Activated T-helper 2 cell treated with anti-CD3 and anti-CD28 coated beads, Interferon-gamma antibody, Interleukin-2, Interleukin-4, amounts not matched to agents 10 μg/mL and 5 μg/mL and 100 μg/mL, durations not matched to agents 14 hours and 24 hours and 36 hours (primary cell): ENCODE measurements at places on chromosomes 3 and 15. TPM values are rescaled to one million over a fixed set of nuclear protein-coding genes. Genes with fewer than 3 reads are reported as not detected.

VEPH1 gene
- total RNA-seq, result not detected in 2 replicates

CTSH gene
- total RNA-seq, result 47.1 and 53.8 TPM in 2 replicates

DNA sequence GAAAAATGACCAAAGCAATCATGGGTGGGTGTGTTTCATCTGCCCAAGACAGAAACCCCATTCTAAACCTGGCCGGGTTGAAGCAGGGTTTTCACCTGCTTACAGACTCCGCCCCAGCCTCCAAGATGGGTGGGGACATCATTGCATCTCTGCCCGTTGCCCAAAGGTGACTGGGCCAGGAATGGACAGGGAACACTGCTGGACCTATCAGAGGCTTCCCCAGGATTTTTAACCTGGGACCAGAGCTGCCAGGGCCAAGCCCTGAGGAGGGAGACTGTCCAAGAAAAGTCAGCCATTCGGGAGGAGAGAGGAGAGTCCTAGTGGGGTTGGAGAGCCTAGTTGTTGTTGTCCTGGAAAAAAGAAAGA lies 109.7 kb upstream of the ALDH1A3 start:
- no peak overlapping the region for H3K27ac ChIP-seq
- H3K4me1 ChIP-seq, result no peaks in the 10 kb centered on the region
- no peak overlapping the region for H3K4me3 ChIP-seq
- no peaks in the 10 kb centered on the region for H3K36me3 ChIP-seq
- H3K27me3 ChIP-seq, result peaks cover 6% of the 10 kb centered on the region

- H3K4me3 ChIP-seq, result no peak overlapping the region
- H3K27me3 ChIP-seq, result peaks cover 14% of the 10 kb centered on the region
- H3K4me1 ChIP-seq, result peaks cover 24% of the 10 kb centered on the region
- DNase-seq, result no peak
Observed at GRCh38 chr3:150878996-150879575, 26.2 kb downstream of the MINDY4B start.

DNA sequence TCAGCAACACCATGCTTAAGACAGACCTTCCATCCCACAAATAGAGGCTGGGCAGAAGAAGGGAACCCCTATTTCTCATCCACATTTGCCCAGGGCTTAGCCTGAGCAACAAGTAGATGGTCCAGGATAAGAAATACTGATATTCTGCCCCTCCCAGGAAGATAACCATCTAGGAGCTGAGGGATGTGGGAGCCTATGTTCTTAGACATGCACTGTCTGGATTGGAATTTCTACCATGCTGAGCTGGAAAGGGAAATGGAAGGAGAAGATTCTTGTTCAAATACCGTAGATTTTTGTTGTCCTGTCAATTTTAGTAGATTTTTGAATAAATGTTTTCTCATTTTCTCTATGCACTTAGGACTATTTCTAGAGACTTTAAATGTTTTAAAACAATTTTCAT lies 450.7 kb upstream of the SEMA6D start:
- H3K27ac ChIP-seq, result no peak overlapping the region
- no peaks in the 10 kb centered on the region for H3K4me1 ChIP-seq
- H3K27me3 ChIP-seq, result no peaks in the 10 kb centered on the region
- no peak for DNase-seq

ABHD17C gene
- 4.2 and 4.3 TPM in 2 replicates for total RNA-seq

- no peak for DNase-seq
- peaks cover 56% of the 10 kb centered on the region for H3K27me3 ChIP-seq
- no peak within 1 kb of the TSS for H3K27ac ChIP-seq
- peak within 1 kb of the TSS; percentile 17 for H3K4me3 ChIP-seq
- peaks cover 1% of the 10 kb centered on the region for H3K4me1 ChIP-seq
- no peaks in the 10 kb centered on the region for H3K36me3 ChIP-seq
Observed at GRCh38 chr15:82647045-82647834, at the start of gene CPEB1. TSS of gene CPEB1 (minus strand) at chr15:82647363. CDS start at chr15:82628459, 18,904 bp downstream.

RBP2 gene
- not detected in 2 replicates for total RNA-seq

GRCh38 chr3:195809291-195809785 lies 2.4 kb downstream of the MUC4 start:
- peaks cover 4% of the 10 kb centered on the region for H3K27me3 ChIP-seq
- H3K4me1 ChIP-seq, result peaks cover 22% of the 10 kb centered on the region
- H3K27ac ChIP-seq, result no peak overlapping the region
- H3K4me3 ChIP-seq, result no peak overlapping the region
- DNase-seq, result no peak

VILL gene
- 11.8 and 12.8 TPM in 2 replicates for total RNA-seq

GRCh38 chr3:94362393-94362792 lies 299.5 kb downstream of the NSUN3 start:
- no peak for DNase-seq
- H3K4me3 ChIP-seq, result no peak overlapping the region
- H3K27me3 ChIP-seq, result no peaks in the 10 kb centered on the region
- no peak overlapping the region for H3K27ac ChIP-seq
- H3K4me1 ChIP-seq, result no peaks in the 10 kb centered on the region
- H3K36me3 ChIP-seq, result no peaks in the 10 kb centered on the region

SLC2A2 gene
- not detected in 2 replicates for total RNA-seq

GRCh38 chr3:23895181-23895580 lies 21.6 kb downstream of the NKIRAS1 start:
- H3K36me3 ChIP-seq, result peaks cover 17% of the 10 kb centered on the region
- no peaks in the 10 kb centered on the region for H3K27me3 ChIP-seq
- no peak for DNase-seq
- H3K27ac ChIP-seq, result no peak overlapping the region
- H3K4me3 ChIP-seq, result no peak overlapping the region

- H3K27me3 ChIP-seq, result peaks cover 45% of the 10 kb centered on the region
- H3K4me3 ChIP-seq, result no peak overlapping the region
- H3K4me1 ChIP-seq, result no peaks in the 10 kb centered on the region
- no peak for DNase-seq
- no peak overlapping the region for H3K27ac ChIP-seq
Observed at GRCh38 chr3:125200731-125201139, 11.8 kb downstream of the SLC12A8 start.

- H3K27ac ChIP-seq, result no peak overlapping the region
- no peaks in the 10 kb centered on the region for H3K36me3 ChIP-seq
- no peaks in the 10 kb centered on the region for H3K4me1 ChIP-seq
- DNase-seq, result no peak
Observed at GRCh38 chr3:31891876-31892455, 89.1 kb downstream of the OSBPL10 start.

DNA sequence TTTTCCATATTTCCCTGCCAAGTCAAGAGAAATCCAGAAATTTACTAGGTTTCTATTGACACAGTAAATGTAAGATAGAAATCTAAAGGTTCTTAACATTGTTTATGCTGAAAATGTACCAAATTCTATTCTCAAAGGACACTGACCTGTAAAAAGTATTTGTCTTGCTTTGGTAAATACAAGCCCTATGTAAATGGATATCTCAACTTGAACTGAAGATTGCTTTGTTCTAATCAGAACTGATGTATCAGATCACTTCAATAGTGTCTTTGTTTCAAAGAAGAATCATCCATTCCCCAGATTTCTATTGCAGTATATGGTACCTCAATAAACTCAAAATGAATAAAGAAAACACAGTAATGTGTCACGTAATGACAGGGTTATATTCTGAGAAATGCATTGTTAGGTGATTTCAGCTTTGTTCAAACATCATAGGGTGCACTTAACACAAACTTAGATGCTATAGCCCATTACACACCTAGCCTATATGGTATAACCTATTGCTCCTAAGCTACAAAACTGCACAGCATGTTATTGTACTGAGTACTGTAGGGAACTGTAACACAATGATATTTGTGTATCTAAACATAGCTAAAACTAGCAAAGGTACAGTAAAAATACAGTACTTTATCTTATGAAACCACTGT lies 143.5 kb upstream of the NECTIN3 start:
- H3K36me3 ChIP-seq, result no peaks in the 10 kb centered on the region
- H3K4me3 ChIP-seq, result no peak overlapping the region
- DNase-seq, result no peak
- no peak overlapping the region for H3K27ac ChIP-seq
- peaks cover 9% of the 10 kb centered on the region for H3K27me3 ChIP-seq
- no peaks in the 10 kb centered on the region for H3K4me1 ChIP-seq

- no peak overlapping the region for H3K27ac ChIP-seq
- no peak for DNase-seq
- H3K4me3 ChIP-seq, result no peak overlapping the region
- H3K4me1 ChIP-seq, result no peaks in the 10 kb centered on the region
- no peaks in the 10 kb centered on the region for H3K27me3 ChIP-seq
Observed at GRCh38 chr3:62046326-62046725, 327.0 kb downstream of the FEZF2 start.

SNTN gene
- total RNA-seq, result not detected in 2 replicates

SEMA5B gene
- total RNA-seq, result not detected in 2 replicates

DNA sequence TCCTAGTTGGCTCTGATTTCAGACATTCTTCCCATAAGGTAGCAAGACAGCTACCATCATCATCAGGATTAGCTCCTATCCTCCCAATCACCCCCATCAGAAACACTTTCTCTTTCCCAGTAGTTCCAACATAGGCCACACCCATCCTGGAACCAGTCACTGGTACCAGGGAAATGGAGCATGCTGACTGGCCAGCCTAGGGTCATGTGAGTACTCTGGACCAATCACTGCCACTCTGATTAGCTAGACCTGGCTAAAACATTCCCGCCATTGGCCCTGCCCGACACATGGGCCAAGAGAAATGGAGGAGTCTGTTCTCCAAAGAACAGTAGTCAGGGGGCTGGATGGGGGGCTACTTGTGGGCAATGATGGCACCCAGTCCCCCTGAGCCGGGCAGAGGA lies 12.4 kb downstream of the EFCC1 start:
- no peaks in the 10 kb centered on the region for H3K27me3 ChIP-seq
- H3K36me3 ChIP-seq, result no peaks in the 10 kb centered on the region
- peaks cover 26% of the 10 kb centered on the region for H3K4me1 ChIP-seq
- H3K4me3 ChIP-seq, result no peak overlapping the region

ONECUT1 gene
- not detected in 2 replicates for total RNA-seq

CRYGS gene
- 3.8 and 5.6 TPM in 2 replicates for total RNA-seq

DNA sequence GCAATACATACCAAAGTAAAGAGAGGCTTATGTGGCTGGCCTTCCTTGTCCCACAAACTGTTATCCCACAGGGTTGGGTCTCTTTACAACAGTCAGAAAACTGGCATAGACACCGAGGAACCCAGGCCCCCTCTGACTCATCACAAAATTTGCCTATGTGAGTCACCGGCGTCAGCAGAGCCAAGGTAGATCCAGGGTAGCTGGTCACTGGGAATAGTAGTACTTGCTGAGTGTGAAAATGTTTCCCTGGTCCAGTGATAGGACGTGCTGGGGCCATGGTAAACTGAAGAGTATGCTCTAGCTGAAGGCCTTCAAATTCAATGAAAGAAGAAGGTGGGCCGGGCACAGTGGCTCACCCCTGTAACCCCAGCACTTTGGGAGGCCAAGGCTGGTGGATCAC lies 27.1 kb upstream of the SKIL start:
- peaks cover 1% of the 10 kb centered on the region for H3K4me1 ChIP-seq
- H3K27ac ChIP-seq, result no peak overlapping the region
- H3K27me3 ChIP-seq, result no peaks in the 10 kb centered on the region
- no peak for DNase-seq
- no peaks in the 10 kb centered on the region for H3K36me3 ChIP-seq

- H3K27ac ChIP-seq, result peak overlapping the region; percentile 3
- H3K36me3 ChIP-seq, result peaks cover 91% of the 10 kb centered on the region
- no peak overlapping the region for H3K4me3 ChIP-seq
- H3K4me1 ChIP-seq, result peaks cover 45% of the 10 kb centered on the region
Observed at GRCh38 chr15:101288905-101289513, 6.0 kb downstream of the SNRPA1 start.

IFT57 gene
- total RNA-seq, result 21.6 and 22.0 TPM in 2 replicates
